ENCODE measurements at places on chromosomes 2 and 18.

DNA sequence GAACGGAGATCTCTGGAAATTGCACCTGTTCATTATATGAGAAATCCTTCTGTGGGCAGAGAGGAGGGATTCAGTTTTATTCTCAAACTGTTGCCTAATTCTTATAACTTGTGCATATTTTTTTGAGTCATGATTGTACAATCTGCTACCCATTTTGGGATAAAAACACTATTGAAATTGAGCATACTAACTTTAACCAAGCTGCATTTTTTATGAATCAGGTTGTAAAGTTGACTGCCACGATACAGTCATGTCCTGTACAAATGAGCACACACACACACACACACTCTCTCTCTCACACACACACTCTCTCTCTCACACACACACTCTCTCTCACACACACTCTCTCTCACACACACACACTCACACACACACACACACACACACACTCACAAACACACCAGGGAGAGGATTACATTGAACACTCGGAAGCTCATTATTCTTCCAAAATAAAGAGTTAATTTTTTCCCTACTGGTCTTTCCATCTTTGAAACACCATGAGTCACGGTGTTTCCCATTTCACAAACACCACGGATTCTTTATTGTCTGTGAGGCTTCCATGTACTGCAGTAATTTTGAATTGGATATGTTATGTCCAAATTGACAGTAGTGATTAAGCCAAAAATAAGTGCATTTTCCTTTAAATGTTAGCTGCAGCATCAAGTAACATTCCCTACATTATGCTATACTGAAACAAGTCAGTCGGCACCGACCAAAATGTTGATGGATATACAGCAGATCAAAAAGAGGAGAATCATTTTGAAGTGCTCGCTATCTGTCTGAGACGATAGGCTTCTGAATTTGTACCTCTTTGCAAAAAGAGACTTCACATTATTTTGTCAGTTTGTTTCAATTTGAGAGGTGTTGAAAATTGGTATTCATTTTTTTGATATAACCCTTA, 216.9 kb downstream of the ARHGAP15 start:
- H3K27me3 ChIP-seq, result no peaks in the 10 kb centered on the region
- no peaks in the 10 kb centered on the region for H3K36me3 ChIP-seq
- H3K4me1 ChIP-seq, result no peaks in the 10 kb centered on the region
- no peak overlapping the region for H3K27ac ChIP-seq
- H3K4me3 ChIP-seq, result no peak overlapping the region

GRCh38 chr2:182191061-182191460, 205.4 kb downstream of the PPP1R1C start:
- H3K27me3 ChIP-seq, result no peaks in the 10 kb centered on the region
- H3K27ac ChIP-seq, result no peak overlapping the region
- no peak overlapping the region for H3K4me3 ChIP-seq
- H3K4me1 ChIP-seq, result peaks cover 7% of the 10 kb centered on the region
- no peak for DNase-seq

- no peak overlapping the region for H3K4me3 ChIP-seq
- H3K27me3 ChIP-seq, result no peaks in the 10 kb centered on the region
- no peak overlapping the region for H3K27ac ChIP-seq
- peaks cover 16% of the 10 kb centered on the region for H3K4me1 ChIP-seq
Measured at GRCh38 chr2:133773854-133774653, 205.8 kb upstream of the NCKAP5 start.

DNA sequence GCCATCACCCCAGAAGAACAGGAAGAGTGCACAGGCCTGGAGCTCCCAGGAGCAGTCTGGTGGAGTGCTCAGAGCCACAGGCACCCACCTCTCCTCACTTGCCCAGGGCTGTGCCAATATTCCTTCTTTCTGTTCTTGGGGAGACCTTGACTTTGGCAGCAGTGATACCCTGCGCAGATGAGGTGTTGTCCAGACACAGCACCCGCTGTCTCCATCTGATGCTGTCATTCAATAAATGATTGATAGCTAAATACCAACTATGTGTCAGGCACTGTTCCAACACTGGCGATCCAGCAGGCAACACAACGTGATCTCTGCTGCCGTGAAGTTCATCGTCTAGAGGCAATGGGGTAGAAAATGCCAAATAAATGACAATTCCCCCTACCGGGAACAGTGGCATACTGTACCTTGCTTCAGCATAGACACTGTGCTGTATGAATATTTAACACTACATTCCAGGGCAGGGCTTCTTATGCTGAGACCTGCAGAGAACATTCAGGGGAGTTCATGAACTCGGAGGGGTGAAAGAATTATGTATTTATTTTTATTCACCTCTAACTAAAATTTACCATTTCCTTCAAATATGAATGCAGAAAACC, 320.5 kb upstream of the NCKAP5 start:
- no peaks in the 10 kb centered on the region for H3K4me1 ChIP-seq
- no peak overlapping the region for H3K4me3 ChIP-seq
- no peaks in the 10 kb centered on the region for H3K27me3 ChIP-seq
- no peak for DNase-seq
- no peak overlapping the region for H3K27ac ChIP-seq

DNA sequence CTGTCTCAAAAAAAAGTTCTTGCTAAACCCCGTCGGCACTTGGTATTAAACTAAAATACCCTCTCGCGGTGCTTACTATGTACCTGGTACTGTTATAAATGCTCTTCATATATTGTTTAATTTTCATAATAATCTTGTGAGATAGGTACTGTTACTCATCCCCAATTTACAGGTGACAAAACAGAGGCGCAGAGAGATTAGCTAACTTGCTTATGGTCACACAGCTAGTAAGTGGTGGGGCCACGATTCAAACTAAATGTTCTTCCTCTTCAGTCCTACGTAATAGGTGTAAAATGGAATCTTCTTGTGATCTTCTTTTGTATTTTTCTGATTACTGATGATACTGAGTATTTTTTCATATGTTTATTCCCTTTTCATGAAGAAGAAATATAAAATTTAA, 51.3 kb downstream of the TET3 start:
- H3K36me3 ChIP-seq, result no peaks in the 10 kb centered on the region
- no peak overlapping the region for H3K4me3 ChIP-seq
- H3K27me3 ChIP-seq, result no peaks in the 10 kb centered on the region
- no peak for DNase-seq
- H3K4me1 ChIP-seq, result peaks cover 8% of the 10 kb centered on the region

DNA sequence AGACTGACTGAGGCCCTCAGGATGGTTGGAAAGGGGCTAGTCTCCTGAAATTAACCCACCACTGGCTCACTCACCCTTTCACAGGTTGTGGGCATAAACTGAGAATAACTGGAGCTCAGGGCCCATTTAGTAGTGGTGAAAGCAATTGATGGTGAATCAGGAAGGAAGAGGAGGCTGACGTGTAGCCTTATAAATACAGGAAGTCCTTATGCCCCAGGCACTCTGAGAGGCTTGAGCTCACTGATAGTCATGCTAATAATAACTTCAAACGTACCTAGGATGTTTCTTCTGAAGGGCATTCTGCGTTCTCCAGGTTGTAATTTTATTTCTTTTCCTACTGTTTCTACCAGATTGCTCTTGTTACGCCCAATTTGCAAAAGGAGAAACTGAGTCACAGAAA, 328.4 kb downstream of the CLIP4 start:
- H3K27ac ChIP-seq, result no peak overlapping the region
- H3K4me1 ChIP-seq, result no peaks in the 10 kb centered on the region
- no peak for DNase-seq
- H3K36me3 ChIP-seq, result no peaks in the 10 kb centered on the region

- H3K27ac ChIP-seq, result no peak overlapping the region
- no peak overlapping the region for H3K4me3 ChIP-seq
- peaks cover 14% of the 10 kb centered on the region for H3K4me1 ChIP-seq
- no peaks in the 10 kb centered on the region for H3K27me3 ChIP-seq
- H3K36me3 ChIP-seq, result no peaks in the 10 kb centered on the region
Measured at GRCh38 chr2:233025706-233026105, 6.8 kb upstream of the NEU2 start.

DNA sequence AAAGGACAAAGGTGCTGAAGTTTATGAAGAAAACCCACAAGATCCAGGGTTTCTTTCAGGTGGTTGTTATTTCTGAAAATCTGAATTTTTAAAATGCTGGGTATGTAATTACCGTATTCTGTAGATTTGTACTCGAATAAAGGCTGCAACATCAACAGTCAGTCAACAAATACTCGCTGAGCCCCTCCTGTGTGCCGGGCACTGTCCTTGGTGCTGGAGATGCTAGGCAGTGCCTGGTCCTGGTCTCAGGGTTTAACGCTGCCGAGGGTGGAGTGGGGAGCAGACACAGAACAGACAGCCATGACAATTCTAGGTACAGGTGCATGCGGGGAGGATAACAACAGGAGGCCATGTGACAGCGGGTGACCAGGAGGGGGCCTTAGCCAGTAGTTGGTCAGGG, 27.2 kb upstream of the PDIA6 start:
- no peak overlapping the region for H3K4me3 ChIP-seq
- no peaks in the 10 kb centered on the region for H3K27me3 ChIP-seq
- H3K4me1 ChIP-seq, result no peaks in the 10 kb centered on the region
- H3K36me3 ChIP-seq, result no peaks in the 10 kb centered on the region

- H3K36me3 ChIP-seq, result no peaks in the 10 kb centered on the region
- H3K27ac ChIP-seq, result no peak overlapping the region
- DNase-seq, result no peak
Measured at GRCh38 chr2:32745191-32745590, 117.3 kb downstream of the TTC27 start.

- peaks cover 42% of the 10 kb centered on the region for H3K4me1 ChIP-seq
- no peak overlapping the region for H3K4me3 ChIP-seq
- H3K27me3 ChIP-seq, result no peaks in the 10 kb centered on the region
- no peak for DNase-seq
- H3K36me3 ChIP-seq, result no peaks in the 10 kb centered on the region
Measured at GRCh38 chr18:60976976-60977375, 356.3 kb upstream of the CDH20 start.

DNA sequence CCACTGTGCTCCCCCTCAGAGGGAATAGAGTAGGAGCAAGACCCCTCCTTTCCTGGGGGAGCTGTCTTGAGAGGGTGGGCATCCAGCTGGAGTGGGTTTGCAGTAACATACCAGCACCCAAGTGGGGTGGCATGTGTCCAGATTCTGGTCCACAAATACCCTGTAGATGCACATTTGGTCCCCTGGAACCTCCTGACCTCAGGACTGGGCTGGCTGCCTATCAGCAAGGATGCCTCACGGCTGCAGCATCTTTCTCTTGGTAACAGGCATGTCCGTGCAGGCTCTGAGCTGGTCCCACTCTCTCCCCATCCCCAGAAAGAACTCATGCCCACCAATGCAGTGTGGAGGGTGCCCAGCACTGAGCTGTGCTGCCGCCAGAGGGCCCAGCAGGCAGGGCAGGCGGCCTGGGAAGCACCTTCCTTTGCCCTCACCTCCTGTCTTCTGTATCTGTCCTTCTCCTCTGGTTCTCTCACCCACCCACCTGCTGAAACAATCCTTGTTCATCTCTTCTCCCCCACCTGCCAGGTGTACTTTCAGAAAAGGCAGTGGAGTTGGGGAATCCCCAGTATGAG, 47.4 kb downstream of the ITGB1BP1 start:
- peaks cover 24% of the 10 kb centered on the region for H3K36me3 ChIP-seq
- no peak overlapping the region for H3K4me3 ChIP-seq
- DNase-seq, result no peak
- no peaks in the 10 kb centered on the region for H3K27me3 ChIP-seq
- no peak overlapping the region for H3K27ac ChIP-seq

- no peaks in the 10 kb centered on the region for H3K36me3 ChIP-seq
- peaks cover 4% of the 10 kb centered on the region for H3K4me1 ChIP-seq
- H3K4me3 ChIP-seq, result no peak overlapping the region
- no peaks in the 10 kb centered on the region for H3K27me3 ChIP-seq
- no peak overlapping the region for H3K27ac ChIP-seq
- DNase-seq, result no peak
Measured at GRCh38 chr2:163640542-163641193, 95.1 kb downstream of the FIGN start.

DNA sequence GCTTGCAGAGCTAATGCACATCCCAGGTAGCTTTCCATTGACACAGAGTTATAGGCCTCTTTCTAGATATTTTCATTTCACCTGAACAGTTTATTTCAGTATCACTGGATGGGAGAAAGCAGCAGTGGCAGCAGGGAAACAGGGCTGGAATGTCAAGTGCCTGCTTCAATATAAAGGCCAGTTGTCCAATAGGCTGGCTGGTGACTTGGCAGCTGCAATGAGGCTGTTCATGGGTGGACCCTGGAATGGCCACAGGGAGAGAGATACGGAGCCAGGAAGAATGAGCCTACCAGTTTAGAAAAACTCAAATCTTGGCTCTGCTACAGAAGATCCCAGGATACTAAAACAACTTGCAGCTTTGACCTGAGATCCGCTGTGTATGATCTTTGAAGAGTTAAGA, 185.0 kb downstream of the BCL11A start:
- no peaks in the 10 kb centered on the region for H3K4me1 ChIP-seq
- H3K36me3 ChIP-seq, result no peaks in the 10 kb centered on the region
- H3K4me3 ChIP-seq, result no peak overlapping the region
- no peak overlapping the region for H3K27ac ChIP-seq
- no peaks in the 10 kb centered on the region for H3K27me3 ChIP-seq

DNA sequence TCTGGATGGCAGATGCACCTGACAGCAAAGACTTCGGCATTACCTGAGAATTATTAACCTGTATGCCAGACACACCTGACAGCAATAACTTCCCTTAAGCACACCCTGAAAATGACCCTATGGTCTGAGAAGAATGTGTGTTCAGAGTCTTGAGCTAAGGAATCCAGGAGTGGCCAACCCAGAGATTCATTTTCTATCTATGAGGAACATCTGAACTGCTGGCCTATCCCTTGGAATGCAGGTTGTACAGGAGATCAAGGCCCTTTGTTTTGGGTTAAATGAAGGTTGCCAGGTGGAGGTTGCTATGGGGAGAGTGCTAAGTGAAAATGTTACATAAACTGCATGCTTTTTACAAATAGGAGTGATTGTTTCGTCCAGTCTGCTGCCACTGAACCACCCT, 200.9 kb upstream of the MEIS1 start:
- no peaks in the 10 kb centered on the region for H3K36me3 ChIP-seq
- no peak overlapping the region for H3K4me3 ChIP-seq
- no peak overlapping the region for H3K27ac ChIP-seq
- DNase-seq, result no peak
- no peaks in the 10 kb centered on the region for H3K4me1 ChIP-seq

DNA sequence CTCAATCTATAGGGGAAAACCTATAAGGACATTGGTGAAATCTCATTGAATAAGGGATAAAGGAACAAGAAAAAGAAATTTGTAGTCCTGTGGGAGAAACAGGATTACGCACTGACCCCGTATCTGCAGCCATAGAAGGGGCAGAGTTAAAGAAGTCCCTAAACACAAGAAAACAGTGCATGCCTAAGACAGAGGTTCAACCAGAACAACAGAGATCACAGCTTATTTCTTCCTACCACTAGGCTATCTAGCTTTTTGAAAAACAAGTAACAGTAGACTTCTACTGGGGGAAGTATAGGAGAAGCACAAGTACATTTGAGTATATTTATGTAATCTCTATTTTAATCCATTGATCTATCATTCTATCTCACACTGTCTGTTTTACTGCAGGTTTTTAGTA, 485.2 kb upstream of the REG3G start:
- no peaks in the 10 kb centered on the region for H3K36me3 ChIP-seq
- H3K27ac ChIP-seq, result no peak overlapping the region
- DNase-seq, result no peak
- no peaks in the 10 kb centered on the region for H3K27me3 ChIP-seq

GRCh38 chr2:169693360-169693759, 845 bp downstream of the CFAP210 start:
- DNase-seq, result no peak
- H3K27me3 ChIP-seq, result no peaks in the 10 kb centered on the region
- H3K36me3 ChIP-seq, result no peaks in the 10 kb centered on the region

GRCh38 chr2:173962031-173962430, 3.1 kb downstream of the SP3 start:
- no peaks in the 10 kb centered on the region for H3K27me3 ChIP-seq
- peaks cover 48% of the 10 kb centered on the region for H3K4me1 ChIP-seq
- peak overlapping the region; percentile 99 for H3K4me3 ChIP-seq
- peak overlapping the region; percentile 100 for H3K27ac ChIP-seq
- no peak for DNase-seq
